CD14-positive monocyte (primary cell): ENCODE measurements at places on chromosomes 5 and 9.

GRCh38 chr5:148290271-148291195 lies 21.7 kb upstream of the SPINK7 start:
- DNase-seq = no peak

DNA sequence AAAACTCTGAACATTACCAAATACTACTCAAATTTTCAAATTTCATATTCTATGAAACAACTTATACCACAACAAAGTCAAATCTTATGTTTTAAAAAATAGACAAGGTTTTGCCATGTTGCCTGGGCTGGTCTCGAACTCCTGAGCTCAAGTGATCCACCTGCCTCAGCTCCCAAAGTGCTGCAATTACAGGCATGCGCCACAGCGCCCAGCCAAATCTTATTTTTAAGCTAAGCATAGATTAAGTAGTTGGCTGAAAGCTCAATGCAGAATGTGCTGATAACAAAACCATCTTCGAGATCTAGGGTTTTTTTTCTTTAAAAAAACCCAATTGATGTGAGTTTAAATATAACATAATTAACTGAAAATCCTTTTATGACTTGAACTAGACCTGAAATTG lies 6.4 kb downstream of the LMBRD2 start:
- DNase-seq = no peak

DNA sequence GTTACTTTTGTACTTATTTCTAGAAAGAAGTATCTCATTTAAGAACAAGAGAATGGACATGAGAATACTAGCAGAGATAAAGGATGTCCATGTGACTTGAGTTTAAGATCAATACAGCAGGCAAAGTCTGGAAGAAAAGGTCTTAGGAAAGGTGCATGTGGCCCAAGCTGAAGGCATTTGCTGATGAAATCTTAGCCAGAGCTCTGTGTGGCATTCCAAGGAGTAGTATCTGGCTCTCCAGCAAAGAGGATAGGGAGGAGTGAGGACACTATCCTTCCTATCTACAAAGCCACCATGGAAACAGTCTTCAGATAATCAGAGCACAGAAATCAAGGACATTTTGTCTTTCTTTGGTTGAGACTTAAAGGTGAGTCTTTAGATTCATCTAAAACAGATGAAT lies 244.1 kb upstream of the RGMB start:
- no peak for DNase-seq

DNA sequence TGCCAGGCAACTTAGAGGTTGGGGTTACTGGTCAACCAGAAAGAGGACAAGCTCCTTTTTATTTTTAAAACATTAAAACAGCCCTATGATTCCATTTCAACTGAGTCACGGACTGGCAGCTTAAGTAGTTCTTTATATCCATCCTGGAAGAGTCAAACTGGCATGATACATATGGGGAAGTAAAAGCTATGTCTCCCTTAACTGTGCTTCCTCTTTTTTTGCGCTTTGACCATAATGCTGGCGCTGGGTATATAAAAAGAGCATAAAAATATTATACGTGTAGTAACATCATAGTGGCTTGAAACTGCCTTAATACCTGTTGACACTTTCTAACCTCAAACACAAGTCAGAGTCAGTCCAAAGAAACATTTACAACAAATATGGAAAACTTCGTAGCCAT lies 274.4 kb downstream of the CSNK1G3 start:
- DNase-seq = no peak

GRCh38 chr5:68405784-68406743 lies 190.5 kb downstream of the PIK3R1 start:
- no peak for DNase-seq

GRCh38 chr9:25681266-25681665 lies 3.0 kb upstream of the TUSC1 start:
- DNase-seq = no peak

GRCh38 chr9:37571282-37571681 lies 4.9 kb downstream of the FBXO10 start:
- DNase-seq = no peak

- DNase-seq = no peak
These were observed 134.9 kb downstream of the TMEM167A start for GRCh38 chr5:82942083-82942881.

- no peak for DNase-seq
These were observed 7.0 kb downstream of the IGFBPL1 start for GRCh38 chr9:38417003-38417945.

DNA sequence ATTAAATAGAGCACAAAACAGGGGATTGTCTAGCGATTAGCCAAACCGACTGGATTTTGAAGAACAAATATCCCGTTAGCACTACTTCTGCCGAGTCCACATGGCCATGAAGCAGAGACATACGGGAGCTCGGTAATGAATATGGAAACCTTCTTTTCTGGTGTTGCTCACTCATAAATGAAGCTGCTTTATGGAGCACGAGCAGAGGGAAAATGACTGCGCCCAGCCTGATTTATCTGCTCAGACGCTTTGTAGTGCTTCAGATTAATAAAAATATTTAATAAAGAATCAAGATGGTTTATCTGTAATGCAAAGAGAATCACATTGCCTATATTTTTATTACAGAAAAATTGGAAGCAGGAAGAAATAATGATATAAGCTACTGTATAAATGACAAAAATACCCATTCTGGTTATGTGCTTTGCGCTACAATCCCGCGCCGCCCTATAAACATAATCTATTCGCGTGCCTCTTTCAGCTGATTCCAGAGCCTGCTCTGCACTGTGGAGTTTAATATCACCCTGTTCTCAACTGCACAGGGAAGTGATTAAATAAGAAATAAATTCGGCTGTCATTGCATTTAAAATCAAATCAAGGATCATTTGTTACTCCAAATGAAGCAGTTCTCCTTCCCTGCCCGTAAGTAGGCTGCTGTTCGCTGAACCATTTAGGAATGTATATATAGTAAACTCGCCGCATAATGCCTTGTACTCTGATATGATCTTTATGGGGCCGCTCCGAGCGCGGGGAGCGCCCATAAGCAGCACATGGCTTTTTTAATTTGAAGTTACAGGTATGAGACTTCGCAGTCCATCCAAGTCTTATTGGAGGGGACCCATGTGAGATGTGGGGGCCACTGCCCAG lies 22.3 kb upstream of the UBAC1 start:
- no peak for DNase-seq

DNA sequence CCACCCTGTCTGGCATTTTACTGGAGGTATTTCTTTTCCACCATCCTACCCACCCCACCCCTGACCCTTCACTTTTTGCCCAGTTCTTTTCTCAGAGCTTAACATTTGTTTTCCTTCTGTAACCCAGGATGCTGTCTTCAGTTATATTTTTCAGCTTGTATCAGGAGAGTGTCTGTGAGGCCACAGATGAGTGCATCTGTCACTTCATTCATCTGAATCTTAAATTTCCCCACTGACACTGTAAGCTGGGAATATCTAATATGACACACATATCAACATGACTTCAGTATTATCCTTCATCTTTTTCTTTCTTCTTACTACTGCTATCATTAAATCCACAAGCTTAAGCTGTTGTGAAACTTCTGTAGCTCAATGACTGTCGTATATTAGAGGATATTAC lies 4.9 kb downstream of the MARCHF3 start:
- no peak for DNase-seq

DNA sequence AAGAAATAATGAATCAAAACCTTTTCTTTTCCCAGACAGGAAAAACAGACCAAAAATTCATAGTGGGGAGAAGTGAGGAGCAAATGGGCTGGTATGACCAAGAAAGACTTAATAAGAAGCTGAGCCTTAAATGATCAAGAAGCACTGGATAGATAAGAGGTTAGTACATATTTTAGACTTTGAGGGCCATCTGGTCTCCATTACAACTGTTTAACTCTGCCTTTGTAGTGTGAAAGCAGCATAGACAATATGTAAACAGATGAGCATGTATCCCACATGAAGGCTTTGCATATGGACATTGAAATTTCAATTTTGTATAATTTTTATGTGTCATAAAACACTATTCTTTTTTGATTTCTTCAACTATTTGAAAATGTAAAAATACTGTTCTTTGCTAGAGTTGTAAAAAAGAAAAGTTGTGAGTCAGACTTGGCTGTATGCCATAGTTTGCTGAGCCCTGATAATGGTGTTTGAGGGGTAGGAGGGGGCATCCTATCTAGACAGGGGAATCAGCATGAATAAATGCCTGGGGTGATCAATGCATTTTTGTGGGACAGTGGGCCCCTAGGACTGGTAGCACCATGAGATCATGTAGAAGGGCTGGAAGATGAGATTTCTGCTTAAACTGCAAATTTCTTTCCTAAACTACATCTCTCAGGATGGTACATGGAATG lies 91.8 kb upstream of the GPR151 start:
- DNase-seq = no peak

DNA sequence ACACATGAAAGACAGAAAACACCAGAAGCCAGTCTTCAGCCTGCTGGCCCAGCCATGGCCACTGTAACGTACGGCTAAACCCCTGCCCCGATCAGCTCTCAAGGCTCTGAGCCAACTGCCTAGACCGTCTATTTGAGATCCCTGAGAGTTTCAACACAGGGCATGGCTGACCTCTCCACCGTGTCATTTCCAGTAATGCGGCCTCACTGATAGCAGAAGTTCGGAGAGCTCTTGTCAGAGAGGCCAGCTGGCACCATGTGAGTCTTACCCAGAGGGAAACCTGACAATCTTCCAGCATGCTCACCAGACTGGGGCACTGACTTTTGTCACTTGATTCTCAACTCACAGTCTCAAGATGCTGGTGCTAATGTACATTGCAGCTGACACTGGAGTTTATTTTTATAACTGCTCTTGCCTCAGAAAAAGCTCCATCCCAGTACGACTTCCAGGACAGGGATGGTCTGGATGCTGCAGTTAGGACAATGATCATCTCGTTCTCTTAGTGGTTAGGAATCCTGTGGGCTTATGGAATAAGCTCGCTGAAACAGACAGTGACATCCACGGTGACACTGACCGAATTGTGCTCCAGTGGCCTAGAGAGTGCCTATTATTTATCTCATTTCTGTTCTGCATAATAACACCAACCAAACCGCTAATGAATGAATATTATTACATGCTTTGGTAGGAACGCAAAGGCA lies 372.7 kb downstream of the ICE1 start:
- no peak for DNase-seq

- DNase-seq = no peak
These were observed 4.9 kb downstream of the TSPAN17 start for GRCh38 chr5:176652136-176652535.

GRCh38 chr5:40453689-40454088 lies 226.0 kb upstream of the PTGER4 start:
- no peak for DNase-seq

GRCh38 chr5:108420158-108420557 lies 38.3 kb upstream of the FBXL17 start:
- DNase-seq = no peak

DNA sequence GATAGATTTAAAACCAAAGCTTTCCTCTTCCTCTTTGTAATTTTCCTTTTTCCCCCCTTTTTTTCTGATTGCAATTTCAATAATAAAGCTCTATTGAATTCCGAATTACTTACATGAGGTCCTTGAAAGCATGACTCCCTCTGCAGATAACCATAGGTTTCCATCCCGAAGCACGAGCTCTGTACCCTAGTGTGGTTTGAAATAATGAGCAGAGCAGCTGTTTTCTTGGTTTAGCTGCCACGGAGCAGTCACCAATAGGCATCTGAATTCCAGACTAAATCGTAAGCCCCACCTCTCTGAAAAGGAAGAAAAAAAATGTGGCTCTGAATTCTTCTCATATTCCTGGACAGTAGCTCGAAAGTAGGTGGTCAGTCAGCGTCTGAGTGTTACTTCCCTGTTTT lies 18.5 kb upstream of the GNE start:
- DNase-seq = no peak

- DNase-seq = no peak
These were observed 25.6 kb upstream of the GSN start for GRCh38 chr9:121242219-121242958.

GRCh38 chr5:103010168-103010567 lies 109.8 kb downstream of the GIN1 start:
- DNase-seq = no peak

GRCh38 chr5:59062986-59063683 lies 480.3 kb downstream of the RAB3C start:
- DNase-seq = no peak

DNA sequence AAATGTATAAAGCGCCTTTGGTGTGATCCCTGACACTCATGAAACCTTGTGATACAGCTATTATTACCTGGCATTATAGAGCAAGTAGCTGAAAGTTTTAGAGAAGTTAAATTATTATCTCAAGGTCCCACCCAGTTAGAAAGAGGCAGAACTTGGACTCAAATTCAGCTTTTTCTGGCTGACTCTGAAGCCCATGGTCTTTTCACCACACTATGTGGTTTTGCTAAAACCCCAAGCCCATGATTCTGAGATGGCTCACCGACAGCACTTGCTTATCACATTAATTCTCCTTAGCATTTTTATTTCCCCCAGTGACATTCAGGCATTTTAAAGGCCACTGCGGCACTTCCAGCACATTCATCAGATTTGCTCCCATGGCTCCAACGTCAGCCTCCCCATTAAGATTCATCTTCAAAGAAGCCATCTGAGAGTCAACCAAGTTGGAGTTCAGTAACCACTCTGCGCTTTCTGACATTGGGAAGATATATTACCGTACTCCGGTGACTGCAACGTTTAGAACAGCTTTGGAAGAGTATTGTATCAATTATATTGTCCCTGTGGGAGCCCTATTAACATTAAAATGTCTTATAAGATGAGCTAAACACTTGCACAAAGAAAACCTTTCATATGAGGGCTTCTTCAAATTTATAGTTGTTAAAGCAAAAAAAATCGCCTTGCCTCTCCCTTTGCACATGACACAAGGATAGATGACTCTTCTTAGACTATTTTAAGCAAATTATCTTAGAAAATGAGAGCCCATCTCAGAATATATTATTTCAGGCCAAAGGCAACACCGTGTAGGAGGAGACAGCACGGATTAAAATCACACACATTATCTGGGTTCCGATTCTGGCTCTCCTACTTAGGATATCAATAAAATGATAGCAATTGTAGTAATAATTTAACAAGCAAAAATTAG lies 638.1 kb downstream of the ACTL7B start:
- DNase-seq = no peak

- no peak for DNase-seq
These were observed 193.7 kb downstream of the CACNA1B start for GRCh38 chr9:138071292-138071691.
